ACHN (cell line): ENCODE measurements at places on chromosomes 5 and 9.

DNA sequence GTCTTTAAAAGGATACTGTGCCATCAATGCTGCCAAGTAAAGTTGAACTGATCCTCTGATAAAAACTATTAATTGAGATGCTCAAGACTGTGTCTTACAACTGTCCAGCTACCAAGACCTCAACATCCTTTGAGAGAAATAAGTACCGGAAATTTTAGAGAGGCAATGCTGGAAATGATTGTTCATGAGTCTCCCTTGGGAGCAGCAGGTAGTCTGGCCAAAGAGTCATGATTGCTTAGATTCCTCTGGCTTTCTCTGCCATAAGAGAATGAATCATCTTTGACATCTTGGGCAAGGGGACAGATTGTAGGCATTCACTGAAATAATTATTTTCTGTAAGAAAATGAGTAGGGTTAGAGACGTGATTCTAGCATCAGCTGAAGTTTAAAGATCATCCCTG is 466.6 kb upstream of the DAB2 start:
- no peak for DNase-seq

GRCh38 chr5:173954671-173955521 is 34.1 kb upstream of the C5orf47 start:
- DNase-seq = peak; percentile 63

GRCh38 chr5:89399548-89399947 is 516.6 kb upstream of the MEF2C start:
- DNase-seq = no peak

DNA sequence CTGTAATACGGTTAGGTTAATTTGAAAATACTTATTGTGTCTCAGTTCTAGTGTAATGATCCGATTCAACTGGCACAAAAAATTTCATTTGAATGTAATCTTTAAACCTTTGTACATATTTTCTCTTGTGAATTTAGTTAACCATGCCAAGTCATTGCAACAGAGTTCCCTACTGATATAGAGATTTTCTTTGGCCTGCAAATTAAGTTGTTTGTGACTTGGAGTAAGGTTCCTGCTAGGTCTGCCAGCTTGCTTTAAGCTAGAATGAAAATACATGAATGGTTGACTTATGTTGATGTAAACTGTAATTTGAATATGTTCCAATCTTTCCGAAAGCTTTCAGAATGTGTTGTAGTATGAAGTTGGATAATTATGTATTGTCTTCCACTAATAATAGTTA is 1004.1 kb upstream of the EDIL3 start:
- no peak for DNase-seq

DNA sequence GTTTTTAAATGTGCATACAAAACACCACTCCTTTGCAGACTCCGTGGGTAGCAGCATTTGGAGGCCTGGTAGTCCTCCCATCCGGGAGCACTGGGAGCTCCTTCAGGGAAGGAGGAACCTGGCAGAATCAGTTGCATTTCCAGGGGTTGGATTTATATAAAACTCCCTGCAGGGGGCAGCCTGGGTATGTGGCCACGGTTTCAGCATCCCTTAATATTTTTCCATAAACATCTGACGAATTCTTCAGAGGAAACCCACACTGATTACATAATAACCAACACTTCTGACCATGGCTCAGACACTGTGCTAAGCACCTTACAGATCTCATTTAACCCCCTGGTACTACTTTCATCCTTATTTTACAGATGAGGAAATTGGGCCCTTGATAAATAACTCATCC is 6.1 kb upstream of the AFAP1L1 start:
- DNase-seq = peak; percentile 37
